Neural crest cell (in vitro differentiated cells): ENCODE measurements at places on chromosomes 2 and 18.

DNA sequence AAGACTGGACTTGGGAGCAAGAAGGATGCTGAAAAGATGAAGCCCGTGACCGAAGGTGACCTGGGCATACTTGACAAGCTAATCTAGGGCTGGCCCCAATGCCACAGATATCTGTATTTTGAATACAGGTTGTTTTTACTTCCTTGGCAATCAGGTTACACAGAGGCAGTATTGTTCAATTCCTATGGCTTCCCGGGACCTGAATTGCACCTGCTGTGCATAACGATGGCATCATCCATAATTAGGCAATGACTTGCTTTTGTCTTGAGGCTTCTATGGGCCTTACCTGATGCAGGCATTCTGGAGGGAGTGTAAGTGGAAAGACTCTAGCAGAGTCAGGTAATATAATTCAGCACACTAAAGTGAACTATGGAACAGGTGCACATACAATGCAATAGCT lies 60.6 kb upstream of the CUL3 start:
- no peak for DNase-seq

DNA sequence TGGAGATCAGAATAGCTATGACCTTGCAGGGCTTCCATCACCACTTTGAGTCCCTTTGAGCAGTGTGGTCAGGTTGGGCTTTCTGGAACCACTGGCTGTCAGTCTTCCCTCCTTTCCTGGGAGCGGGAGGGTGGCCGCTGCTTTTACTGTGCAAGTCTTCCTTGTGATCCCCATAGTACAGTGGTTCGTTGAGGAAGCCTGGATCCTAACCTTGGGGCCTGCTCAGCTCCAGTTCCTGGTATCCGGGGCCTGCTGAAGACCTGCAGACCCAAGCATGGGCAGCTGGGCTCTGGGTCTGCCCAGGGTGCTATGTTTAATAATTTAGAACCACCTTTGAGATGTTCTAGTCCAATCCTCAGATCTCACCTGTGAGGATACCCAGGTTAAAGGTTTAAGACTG lies 104.2 kb downstream of the CLIP4 start:
- no peak for DNase-seq

- no peak for DNase-seq
These were observed 318.7 kb downstream of the CELF4 start for GRCh38 chr18:37246779-37247340.

- no peak for DNase-seq
These were observed 183.7 kb downstream of the NRP2 start for GRCh38 chr2:205865905-205866441.

DNA sequence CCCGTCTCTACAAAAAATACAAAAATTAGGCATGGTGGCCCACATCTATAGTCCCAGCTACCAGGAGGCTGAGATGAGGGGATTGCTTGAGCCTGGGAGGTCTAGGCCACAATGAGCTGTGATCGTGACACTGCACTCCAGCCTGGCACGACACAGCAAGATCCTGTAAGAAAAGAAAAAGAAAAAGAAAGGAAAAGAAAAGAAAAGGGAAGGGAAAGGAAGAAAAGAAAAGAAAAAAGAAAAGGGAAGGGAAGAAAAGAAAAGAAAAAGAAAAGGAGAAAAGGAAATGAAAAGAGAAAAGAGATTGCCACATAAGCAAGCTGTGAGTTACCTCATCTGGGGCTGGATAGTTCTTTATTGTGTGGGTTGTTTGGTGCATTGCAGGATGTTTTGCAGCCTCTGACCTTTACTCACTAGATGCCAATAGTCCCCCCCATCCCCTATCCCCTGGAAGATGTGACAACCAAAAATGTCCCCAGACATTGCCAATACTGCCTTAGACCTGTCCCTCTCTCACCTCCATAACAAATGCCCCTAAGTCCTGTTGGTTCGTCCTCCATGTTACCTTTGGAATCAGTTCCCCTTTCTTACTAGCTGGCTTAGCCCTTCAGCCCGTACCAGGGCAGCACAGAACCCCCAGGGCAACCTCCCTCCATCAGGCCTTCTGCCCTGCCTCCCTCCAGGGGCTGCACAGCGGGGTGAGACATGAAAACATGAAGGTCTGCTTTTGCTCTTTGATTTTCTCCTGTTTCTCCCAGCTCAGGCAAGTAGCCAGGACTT lies 8.9 kb downstream of the ASPRV1 start:
- no peak for DNase-seq

- no peak for DNase-seq
These were observed 143.5 kb downstream of the ACKR3 start for GRCh38 chr2:236712961-236713673.

DNA sequence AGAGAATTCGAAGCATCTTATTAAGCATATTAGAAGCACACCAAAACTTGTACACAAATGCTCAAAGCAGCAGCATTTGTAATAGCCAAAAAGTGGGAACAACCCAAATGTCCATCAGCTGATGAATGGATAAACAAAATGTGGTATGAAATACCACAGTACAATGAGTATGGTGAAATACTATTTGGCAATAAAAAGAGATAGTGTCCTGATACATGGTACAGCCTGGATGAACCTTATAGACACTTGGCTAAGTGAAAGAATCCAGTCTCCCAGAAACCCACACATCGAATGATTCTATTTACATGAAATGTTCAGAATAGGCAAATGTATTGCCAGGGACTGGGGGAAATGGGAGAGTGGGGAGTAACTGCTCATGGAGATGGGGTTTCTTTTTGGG lies 3.0 kb downstream of the SPATA3 start:
- no peak for DNase-seq

- DNase-seq = no peak
These were observed 233.3 kb downstream of the AGAP1 start for GRCh38 chr2:235727174-235727573.

DNA sequence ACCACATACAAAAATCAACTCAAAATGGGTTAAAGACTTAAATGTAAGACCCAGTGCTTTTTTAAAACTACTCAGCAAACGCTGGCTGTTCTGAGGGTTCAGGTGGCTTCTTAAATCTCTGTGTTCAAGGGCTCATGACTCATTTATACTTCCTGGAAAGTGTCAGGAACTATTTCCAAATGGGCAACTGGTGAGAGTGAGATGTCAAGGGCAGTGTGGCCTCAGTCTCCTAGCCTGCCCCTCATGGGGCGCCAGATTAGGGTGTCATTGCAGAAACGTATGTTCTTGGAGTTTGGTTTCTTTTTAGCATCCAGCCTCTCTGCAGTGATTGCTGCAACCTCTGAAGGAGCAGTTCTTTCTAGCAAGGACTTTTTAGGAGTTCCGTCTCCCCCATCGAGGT lies 485.4 kb downstream of the TNS1 start:
- DNase-seq = no peak

- DNase-seq = no peak
These were observed 47.8 kb upstream of the GALNT13 start for GRCh38 chr2:153823880-153824279.

DNA sequence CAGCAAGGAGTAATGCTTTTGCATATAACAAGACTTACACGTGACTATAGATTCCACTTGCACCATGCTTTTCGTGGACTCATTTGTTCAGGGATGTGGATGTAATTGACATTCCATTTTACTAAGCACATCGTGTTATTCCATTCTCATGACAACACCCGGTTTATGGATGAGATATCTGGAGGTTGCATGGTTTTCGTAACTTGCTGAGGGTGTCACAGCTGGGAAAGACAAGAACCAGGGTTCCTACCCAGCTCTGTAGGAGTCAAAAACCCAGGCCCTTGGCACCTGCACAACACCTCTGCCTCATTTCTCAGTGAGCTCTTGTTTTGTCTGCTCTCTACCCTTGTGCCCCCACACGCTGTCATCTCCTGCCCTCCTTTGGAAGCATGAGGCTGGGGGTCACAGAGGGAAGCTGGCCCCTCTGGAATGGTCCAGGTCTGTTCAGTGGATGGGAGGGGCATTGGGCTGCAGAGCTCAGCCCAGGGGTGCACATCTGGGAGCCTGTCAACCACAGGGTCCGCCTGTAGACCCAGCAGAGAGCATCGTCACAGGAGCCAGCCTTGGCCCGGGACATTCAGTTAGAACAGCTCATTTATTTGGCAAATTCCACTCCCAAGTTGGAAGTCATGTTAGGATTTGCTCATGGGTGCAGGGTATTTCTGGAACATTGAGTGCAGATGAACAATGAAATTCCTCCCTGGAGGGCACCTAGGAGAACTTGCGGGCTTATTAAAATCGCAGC lies 120.1 kb upstream of the TWIST2 start:
- no peak for DNase-seq

GRCh38 chr2:2735041-2735440 lies 404.0 kb upstream of the MYT1L start:
- DNase-seq = no peak

DNA sequence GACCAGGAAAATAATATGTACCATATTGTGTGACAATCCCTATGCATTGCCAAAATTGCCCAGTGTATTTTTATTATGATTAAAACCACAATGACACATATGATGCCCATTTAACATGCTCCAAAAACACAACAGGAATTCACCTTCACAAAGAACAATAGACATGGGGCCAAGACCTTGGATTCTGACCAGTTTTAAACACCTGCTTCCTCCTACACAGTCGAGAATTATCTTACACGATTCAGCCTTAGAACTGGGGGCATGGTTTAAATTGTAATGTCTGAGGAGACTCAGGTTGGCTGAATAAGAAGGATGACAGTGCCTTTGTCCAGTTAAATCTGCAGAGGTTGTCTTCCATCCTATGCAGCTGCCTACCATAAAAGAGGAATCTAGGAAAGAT lies 212.7 kb downstream of the PLCL1 start:
- no peak for DNase-seq

DNA sequence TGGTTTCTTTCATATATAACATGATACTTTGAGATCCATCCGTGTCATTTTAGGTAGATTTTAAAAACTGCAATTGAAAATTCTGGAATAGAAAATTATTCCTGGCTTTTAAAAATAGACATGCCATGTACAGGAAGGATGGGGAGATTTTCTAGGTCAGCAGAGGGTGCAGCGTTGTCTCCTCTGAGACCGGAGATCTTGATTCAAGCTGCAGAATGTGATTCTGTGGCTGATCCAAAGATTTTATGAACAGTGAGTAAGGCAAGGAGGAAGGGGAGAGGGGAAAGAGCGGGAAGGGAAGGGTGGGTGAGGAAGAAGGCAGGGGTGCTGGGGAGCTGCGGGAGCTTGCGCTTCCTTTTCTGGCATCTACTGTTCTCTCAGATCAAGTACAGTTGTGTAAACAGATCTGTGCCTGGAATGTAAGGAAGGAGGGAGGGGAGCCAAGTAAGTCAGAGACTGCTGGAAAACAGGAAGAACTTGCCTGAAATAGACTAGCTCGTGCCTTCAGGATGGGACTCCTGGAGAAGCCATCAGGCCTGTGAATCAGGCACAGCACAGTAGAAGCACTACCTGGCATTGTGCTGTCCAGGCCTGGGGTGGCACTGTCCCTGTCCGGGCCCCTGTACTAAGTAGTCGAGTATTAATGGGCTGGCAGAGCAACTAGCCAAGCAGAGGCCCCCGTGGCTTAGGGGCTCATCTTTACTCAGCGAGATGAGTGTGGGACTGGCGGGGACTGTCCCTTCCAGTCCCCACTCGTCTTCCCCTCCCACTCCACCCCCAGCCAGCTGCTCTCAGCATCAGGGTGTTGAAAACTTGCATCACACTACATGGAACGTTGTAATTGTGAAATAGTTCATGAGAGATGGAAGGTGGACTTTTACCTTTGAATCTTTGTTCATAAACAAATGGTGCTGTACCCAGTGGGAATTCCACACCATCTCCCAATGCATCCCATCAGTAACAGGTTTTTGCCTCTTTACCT lies 163.5 kb downstream of the UXS1 start:
- no peak for DNase-seq

GRCh38 chr2:200406379-200406778 lies 99.9 kb downstream of the SPATS2L start:
- no peak for DNase-seq
